ENCODE measurements at places on chromosomes 13 and 19.

- no peak for DNase-seq
Observed at GRCh38 chr13:28282451-28282850, 144.1 kb downstream of the PAN3 start.

DNA sequence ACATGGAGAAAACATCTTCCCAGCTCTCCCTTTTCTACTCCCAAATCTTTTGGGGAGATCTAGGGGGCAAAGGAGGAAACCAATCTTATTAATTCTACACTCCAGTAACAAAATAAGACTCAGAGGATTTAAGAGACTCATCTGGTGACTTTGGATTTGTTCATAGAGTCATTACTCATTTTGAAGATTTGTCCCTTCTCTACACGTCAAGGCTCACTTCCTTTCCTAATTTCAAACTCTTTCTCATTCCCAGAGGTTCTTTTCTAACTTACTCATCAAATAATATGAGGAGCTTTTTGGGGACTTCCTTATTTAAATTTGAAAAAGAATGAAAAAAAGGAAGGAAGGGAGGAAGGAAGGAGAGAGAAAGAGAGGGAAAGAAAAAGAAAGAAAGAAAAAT is 14.4 kb downstream of the SIAH3 start:
- DNase-seq: no peak

DNA sequence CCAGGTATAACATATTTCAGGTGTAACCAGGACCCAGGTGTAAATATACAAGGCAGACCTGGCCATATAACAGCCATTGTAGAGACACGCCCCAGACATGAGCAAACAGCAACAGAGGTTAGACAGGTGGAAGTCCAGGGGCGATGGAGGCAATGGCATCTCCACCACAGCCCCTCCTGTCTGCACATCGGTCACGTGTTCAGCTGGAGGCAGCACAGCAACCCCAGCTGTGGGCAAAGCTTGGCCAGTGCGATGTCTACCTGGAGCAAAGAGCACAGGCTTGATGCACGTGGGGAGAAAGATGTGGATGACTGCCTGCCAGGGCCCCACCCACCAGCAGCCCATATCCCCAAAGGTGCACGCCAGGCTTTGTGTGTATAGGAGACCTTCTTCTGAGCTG is 4.4 kb downstream of the CYP4F2 start:
- DNase-seq: no peak

DNA sequence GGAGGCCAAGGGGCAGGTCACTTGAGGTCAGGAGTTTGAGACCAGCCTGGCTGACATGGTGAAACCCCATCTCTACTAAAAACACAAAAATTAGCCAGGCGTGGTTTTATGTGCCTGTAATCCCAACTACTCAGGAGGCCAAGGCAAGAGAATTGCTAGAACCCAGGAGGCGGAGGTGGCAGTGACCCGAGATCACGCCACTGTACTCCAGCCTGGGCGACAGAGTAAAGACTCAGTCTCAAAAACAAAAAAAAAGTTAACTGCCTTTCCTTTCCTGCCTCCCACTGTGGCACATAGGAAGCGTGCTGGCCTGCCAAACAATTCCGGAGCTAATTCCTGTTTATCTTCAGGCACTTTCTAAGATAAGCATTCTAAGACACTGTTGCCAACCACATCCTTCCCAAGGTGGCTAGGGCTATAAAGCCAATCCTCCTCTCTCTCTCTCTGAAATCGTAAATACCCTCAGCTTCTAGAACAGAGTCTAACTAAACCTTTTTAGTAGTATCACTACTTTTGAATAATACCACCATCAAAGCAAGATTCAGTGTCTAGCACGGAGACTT is 21.6 kb downstream of the SLC25A30 start:
- DNase-seq: no peak

- DNase-seq: no peak
Observed at GRCh38 chr13:43545317-43545874, 241.4 kb downstream of the ENOX1 start.

GRCh38 chr13:28327373-28328270 is 167.3 kb downstream of the FLT1 start:
- DNase-seq: no peak

GRCh38 chr13:59906413-59907049 is 257.2 kb downstream of the DIAPH3 start:
- DNase-seq: no peak

GRCh38 chr13:99313941-99314340 is 6.7 kb upstream of the GPR183 start:
- no peak for DNase-seq

- no peak for DNase-seq
Observed at GRCh38 chr13:76758257-76758656, 127.9 kb downstream of the KCTD12 start.

DNA sequence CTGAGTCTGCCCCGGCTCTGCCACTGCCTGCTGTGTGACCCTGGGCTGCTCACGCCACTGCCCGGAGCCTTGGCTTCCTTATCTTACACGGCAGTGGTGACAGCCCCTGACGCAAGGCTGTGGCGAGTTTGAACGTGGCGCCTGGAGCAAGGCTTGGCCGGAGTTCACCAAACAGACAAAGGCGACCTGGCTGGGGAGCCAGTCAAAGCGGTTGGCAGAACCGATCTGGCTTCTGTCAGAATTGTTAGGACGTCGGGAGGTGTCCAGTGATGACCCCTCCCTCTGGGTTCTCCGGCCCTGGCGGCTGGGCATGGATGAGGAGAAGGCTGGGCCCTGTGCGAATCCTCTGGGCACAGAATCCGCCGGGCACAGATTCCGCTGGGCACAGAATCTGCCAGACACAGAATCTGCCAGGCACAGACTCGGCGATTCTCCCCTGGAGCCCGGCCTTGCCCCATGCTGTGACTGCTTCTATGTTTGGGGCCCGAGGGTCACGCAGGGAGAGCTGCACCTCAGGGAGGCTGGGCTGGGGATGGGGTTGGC is 11.7 kb upstream of the TMEM255B start:
- no peak for DNase-seq

GRCh38 chr19:35746531-35746930 is 1.1 kb downstream of the PSENEN start:
- DNase-seq: no peak

DNA sequence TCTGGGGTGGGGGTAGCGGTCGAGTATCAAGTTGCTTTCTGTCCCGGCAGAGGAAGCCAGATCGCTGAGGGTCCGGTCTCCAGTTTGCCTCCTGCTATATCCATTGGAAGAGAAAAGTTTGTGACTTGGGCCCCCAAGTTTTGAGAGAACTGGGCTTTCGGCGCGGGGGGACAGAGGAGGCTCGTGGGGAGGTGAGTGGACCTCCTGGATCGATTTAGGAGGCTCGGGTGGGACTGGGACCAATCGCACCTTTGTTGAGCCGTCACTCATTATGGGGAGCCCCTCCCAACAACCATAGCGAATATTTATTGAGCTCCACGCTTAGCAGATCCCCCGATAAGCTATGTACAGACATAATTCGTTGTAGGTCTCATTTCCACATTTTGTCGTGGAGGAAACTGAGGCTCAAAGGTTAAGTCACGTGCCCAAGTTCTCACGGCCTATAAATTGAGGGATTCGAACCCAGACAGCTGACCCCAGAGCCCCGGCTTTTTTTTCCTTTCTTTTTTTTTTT is 909 bp downstream of the RFXANK start:
- no peak for DNase-seq

DNA sequence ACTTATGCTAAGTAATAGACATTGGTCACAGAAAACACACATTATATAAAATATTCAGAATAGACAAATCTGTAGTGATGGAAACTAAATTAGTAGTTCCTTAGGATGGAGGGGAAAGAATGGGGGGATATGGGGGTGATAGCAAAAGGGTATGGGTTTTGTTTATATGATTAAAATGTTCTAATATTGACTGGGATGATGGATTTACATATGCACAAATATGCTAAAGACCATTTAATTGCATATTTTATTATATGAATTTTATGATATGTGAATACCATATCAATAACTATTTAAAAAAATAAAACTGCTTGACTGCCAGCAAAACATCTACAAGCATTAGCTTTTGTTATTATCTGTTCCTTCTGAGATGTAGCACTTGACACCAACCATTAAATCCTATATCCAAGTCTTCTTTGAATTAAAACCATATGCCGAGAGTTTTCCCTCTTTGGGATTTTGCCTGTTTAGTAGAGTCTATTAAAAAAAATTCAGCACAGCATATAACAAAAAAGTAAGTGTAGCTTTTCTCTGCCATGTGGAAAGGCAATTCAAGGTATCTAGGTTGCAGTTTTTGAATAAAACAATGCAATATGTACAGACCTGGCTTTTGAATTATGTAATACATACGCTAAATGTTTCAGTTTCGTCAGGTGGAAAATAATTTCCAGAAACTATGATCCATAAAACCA is 2584.1 kb upstream of the PCDH20 start:
- DNase-seq: no peak

- no peak for DNase-seq
Observed at GRCh38 chr13:77728265-77729125, 31.0 kb downstream of the SLAIN1 start.

DNA sequence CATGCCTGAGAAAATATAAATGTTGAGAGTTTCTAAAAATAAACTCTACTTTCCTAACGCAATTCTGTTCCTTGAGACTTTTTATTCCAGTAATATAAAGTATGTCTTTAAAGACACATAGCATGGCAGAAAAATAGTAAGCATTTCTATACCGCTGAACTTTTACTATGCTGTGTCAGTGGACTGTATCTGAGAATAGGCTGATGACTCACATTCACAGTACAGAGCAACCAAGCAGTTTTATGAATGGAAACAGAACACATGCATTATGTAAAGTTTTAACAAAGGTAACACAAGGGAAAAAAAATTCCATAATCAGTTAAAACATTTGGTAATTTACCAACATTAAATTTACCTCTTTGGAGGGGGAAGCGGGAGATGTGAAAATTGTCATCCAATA is 38.4 kb downstream of the ZDHHC20 start:
- DNase-seq: no peak

DNA sequence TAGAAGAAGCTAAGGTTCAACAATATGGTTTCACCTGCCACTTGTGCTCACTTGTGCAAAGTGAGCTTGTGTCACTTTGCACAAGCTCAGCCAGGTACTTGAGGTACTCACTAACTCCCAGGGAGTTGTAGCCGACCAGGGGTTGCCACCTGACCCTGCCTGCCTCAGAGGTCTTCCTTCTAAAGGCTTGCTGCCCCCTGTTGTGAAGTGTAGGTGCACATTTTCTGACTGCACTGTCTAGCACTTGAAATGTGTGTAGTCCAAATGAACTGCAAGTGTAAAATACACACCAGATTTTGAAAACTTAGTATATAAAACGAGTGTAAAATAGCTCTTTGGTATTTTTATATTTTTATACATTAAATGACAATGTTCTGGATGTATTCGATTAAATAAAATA is 230.8 kb downstream of the DLEU7 start:
- no peak for DNase-seq

DNA sequence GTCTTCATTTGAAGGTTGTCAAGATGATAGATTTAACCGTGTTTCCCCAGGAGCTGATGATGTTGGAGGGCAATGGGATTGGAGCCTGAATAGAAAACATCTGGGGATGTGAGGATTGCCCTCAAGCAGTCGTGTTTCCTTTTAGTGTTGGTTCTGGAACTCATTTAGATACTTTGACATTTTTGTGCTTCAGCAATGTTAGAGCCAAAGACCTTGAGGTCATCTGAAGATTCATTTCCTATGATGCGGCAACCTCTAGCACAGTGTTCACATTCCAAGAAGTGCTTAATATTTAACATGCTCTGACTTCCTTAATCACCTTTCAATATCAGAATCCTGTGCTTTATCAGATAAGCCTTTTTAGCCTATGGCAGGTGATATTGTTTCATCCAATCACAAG is 82.7 kb downstream of the SLC10A2 start:
- no peak for DNase-seq

DNA sequence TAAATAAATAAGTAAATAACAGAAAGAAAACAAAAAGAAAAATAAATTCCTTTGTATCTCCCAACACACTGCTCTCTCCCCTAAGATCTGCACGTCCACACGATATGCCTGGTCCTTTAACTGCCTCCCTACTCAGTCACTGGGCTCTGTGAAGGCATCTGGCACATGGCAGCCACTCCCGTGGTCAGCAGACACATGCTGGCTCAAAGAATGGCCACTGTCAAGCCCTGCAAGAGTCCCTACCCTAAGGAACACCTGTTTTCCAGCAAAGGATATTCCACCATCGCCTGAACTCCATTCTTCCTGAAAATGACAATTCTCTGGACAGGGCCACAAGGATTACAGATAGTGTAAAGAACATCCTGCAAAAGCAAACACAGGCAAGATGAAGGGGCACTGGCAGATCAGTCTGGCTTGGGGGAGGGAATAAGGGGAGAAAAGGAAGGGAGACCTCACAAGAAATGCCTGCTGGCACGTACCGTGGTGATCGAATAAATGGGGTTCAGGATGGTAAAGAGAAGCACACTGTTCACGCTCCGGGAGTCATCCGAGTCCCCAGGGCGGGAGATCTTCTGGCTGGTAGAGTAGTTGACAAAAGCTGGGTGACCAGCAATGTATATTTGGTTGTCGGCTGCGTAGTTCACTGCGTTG is 4.3 kb downstream of the HNRNPL start:
- DNase-seq: no peak

DNA sequence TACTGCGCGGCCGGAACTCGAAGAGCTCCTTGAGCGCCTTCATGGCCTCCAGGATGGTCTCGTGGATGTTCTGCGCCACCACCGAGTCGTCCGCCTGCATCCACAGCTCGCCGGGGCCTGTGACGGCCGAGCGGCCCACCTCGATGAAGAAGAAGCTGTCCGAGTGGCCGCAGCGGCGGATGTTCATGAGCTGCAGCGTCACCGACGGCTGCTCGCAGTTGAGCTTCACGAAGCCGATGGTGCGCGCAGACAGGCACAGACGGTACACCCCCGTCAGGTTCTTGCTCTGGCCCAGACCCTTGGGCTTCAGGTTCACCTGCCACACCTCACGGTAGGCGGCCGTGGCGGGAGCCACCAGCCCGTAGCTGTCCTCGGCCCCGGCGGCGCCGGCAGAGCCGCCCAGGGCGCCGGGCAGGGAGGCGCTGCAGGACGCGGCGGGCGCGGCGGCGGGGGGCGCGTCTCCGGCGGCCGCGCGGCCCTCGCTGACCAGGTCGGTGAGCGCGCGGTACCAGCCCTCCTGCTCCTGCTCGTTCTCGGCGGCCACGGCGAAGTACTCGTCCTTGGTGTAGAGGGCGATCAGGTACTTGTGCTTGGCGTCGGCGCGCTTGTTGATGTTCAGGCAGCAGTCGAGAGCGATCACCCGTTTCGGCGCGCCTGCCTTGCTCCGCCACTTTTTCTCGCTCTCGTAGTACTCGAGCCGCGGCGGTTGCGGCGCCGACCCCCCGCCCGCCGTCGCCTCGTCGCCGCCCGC is 1.1 kb downstream of the IRS2 start:
- DNase-seq: peak; percentile 78

GRCh38 chr13:113192902-113193301 is 15.6 kb downstream of the PCID2 start:
- DNase-seq: no peak

- no peak for DNase-seq
Observed at GRCh38 chr13:35648201-35648600, 171.7 kb upstream of the MAB21L1 start.

- DNase-seq: no peak
Observed at GRCh38 chr13:95059306-95059705, 241.9 kb downstream of the ABCC4 start.

GRCh38 chr13:101978552-101979315 is 423.1 kb downstream of the FGF14 start:
- DNase-seq: no peak

Measured in activated effector memory CD4-positive, alpha-beta T cell treated with anti-CD3 and anti-CD28 coated beads, Interleukin-2, amount 50 U/mL, for 16 hours (primary cell).